Activated CD8-positive, alpha-beta T cell treated with anti-CD3 and anti-CD28 coated beads for 36 hours (primary cell): ENCODE measurements at places on chromosomes 4 and X.

DNA sequence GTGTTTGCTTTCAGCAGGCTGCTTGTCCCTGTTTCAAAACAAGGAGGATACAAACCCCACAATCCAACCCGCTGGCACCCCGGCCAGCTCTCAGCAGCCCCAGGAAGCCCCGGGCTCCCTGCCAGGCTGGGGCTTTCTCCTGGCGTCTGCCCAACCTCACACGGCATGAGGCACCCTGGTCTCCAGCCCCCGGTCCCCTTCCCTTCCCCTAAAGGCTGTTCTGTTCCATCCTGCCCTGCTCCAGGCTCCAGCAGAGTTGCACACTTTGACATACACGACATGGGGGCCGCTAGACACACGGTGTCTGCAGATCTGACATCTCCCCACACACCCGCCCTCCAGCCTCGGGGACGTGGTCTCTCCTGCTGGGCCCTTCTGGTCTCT, 107.7 kb upstream of the ADRA2C start:
- peaks cover 11% of the 10 kb centered on the region for H3K27me3 ChIP-seq
- H3K27ac ChIP-seq = no peak overlapping the region
- H3K4me3 ChIP-seq = no peak overlapping the region
- H3K4me1 ChIP-seq = no peaks in the 10 kb centered on the region
- DNase-seq = no peak

GRCh38 chr4:102867278-102868152, 1.3 kb upstream of the CISD2 start:
- H3K36me3 ChIP-seq = peaks cover 50% of the 10 kb centered on the region
- no peak for DNase-seq
- H3K4me3 ChIP-seq = peak overlapping the region; percentile 88
- no peaks in the 10 kb centered on the region for H3K27me3 ChIP-seq

DNA sequence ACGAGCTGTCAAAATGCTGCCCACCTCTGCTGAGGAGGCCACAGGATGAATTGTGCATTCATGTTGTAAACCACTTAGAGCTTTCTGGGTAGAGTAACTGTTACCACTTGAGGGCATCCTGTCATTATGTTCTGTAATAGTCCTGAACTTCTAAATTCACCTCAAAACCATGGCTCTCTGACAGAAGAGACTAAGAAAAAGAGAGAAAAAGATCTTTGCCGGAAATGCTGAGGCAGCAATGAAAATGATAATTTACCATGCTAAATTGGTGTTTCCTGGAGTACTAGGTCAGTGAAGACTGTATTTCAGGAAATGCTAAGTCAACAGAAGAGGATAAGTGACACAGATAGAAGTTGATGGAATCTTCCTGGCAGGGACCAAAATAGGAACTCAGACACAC, 942.3 kb upstream of the SLIT2 start:
- H3K27ac ChIP-seq = no peak overlapping the region
- no peak for DNase-seq
- H3K27me3 ChIP-seq = no peaks in the 10 kb centered on the region
- H3K36me3 ChIP-seq = no peaks in the 10 kb centered on the region

- no peak overlapping the region for H3K27ac ChIP-seq
- H3K27me3 ChIP-seq = no peaks in the 10 kb centered on the region
- peaks cover 5% of the 10 kb centered on the region for H3K36me3 ChIP-seq
- no peak for DNase-seq
- no peak overlapping the region for H3K4me3 ChIP-seq
Measured at GRCh38 chrX:70313503-70313902, 23.6 kb downstream of the KIF4A start.

GRCh38 chrX:44291468-44292092, 51.9 kb downstream of the EFHC2 start:
- no peak for DNase-seq
- H3K27me3 ChIP-seq = no peaks in the 10 kb centered on the region
- H3K36me3 ChIP-seq = no peaks in the 10 kb centered on the region
- H3K4me3 ChIP-seq = no peak overlapping the region

DNA sequence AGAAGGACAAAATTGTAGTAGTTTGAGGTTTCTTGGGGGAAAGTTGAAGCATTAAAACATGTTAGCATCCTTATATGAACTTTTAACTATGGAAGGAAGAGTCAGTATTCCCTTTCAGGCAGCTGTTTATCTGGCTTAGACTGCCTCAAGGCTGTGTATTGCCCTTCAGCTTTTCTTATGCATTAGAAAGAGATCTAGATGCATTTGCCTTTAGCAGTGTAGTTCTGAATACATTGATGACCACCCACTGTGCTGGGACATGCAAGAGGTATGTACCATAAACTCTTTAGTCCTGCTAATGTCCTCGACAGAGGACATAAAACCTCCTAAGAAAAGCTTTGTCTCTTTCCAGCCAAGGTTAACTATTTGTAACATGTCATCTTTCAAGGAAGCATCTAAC, 2.9 kb downstream of the FAM200B start:
- H3K27ac ChIP-seq = no peak overlapping the region
- H3K4me1 ChIP-seq = peaks cover 37% of the 10 kb centered on the region
- no peak for DNase-seq
- H3K27me3 ChIP-seq = no peaks in the 10 kb centered on the region

DNA sequence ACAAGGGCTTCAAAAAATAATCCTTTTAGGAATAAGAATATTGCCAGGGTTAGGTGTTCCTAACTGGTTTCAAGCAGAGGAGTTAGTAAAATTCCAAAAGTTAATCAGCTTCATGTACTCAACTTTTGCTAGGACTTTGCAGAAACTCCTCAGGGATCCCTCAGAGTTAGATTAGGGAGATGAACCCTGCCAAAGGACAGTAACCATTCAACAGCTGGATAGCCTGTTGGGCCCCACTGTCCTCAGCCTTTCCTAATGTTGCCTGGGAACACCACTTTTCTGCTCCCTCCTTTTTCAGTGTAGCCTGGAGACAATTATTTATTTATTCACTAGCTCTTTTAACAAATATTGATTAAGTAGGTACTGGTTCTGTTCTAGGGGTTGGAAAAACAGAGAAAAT, 53.8 kb downstream of the NFKB1 start:
- H3K4me1 ChIP-seq = peaks cover 40% of the 10 kb centered on the region

DNA sequence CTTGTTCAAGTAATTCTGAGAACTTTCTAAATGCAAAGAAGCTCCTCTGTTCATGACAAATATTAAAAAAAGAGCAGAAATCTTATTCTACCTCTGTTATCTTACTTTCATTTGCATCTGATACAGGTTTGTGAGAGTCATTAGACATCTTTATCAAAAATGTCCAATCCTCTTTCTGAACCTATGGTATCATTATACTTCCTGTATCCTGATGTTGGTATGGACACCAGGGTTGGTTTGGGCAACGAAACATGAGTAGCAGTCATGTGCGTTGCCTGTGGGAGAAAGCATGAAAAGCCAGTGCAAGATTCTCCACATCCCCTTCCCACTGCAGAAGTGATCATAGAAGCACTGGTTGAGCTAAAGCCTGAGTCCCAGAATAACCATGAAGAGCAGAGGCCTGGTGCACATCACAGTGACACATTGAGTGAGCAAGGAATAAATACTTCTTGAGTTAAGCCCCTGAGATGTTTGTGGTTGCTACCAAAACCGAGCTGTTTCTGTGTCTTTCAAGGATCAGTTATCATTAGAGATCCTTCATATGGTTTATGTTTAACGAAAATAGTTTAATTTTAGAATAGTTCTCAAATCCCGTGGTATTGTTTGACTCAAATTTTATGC, 197.2 kb downstream of the BANK1 start:
- H3K36me3 ChIP-seq = no peaks in the 10 kb centered on the region
- H3K27ac ChIP-seq = no peak overlapping the region
- DNase-seq = no peak
- H3K4me3 ChIP-seq = no peak overlapping the region
- no peaks in the 10 kb centered on the region for H3K4me1 ChIP-seq

DNA sequence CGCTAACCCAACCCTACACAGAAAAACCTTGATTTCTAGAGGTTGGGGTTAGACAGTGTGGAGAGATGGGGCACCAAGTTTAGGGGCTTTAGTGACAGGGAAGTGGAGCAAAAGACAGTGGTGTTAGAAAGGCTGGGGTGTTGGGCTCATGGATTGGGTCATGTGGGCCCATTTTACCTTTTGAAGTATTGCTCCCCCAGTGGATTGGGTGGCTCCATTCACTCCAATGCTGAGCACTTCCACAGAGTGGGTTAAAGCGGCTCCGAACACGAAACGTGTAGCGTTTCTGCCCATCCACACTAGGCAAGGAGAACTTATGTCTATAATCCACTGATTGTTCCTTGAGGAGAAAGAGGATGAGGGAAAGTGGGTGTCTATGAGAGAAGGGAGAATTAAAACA, 2.3 kb downstream of the IL2RG start:
- H3K27me3 ChIP-seq = no peaks in the 10 kb centered on the region
- peak overlapping the region; percentile 88 for H3K4me3 ChIP-seq
- peaks cover 67% of the 10 kb centered on the region for H3K36me3 ChIP-seq
- DNase-seq = no peak
- H3K4me1 ChIP-seq = peaks cover 43% of the 10 kb centered on the region

- H3K4me1 ChIP-seq = peaks cover 6% of the 10 kb centered on the region
- DNase-seq = no peak
- H3K27me3 ChIP-seq = no peaks in the 10 kb centered on the region
Measured at GRCh38 chr4:53424280-53424679, 46.8 kb downstream of the FIP1L1 start.
